CD4-positive, alpha-beta T cell treated with Interleukin-12 subunit alpha and Interleukin-12 subunit beta, for 1 hour (primary cell): ENCODE measurements at places on chromosomes 2 and 18.
A peak's percentile ranks its signal among the peaks of the same experiment; 100 is the strongest.

- no peak for DNase-seq
Observed at GRCh38 chr2:112096098-112096497, 41.0 kb downstream of the TMEM87B start.

DNA sequence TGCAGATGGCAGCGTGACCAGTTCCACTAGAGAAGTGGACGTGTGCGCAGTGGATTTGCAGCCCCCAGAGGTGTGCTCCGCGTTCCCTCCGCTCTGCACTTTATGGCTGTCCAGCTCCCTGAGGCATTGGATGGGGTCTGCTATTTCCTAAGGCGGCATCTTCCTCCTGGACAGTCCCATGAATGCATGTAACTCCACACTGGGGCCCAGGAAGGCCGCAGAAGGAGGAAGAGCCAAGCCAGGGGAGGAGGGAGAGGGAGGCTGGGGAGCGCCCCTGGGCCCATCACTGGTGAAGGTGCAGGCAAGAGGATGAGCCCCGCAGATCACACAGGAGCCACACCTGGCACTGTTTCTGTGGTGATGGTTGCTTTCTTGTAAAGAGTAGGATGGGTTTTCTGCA, 99.1 kb downstream of the PTGR3 start:
- no peak for DNase-seq

- no peak for DNase-seq
Observed at GRCh38 chr2:112622528-112622849, 23.2 kb upstream of the SLC20A1 start.

- no peak for DNase-seq
Observed at GRCh38 chr2:124810132-124810531, 785.0 kb downstream of the CNTNAP5 start.

DNA sequence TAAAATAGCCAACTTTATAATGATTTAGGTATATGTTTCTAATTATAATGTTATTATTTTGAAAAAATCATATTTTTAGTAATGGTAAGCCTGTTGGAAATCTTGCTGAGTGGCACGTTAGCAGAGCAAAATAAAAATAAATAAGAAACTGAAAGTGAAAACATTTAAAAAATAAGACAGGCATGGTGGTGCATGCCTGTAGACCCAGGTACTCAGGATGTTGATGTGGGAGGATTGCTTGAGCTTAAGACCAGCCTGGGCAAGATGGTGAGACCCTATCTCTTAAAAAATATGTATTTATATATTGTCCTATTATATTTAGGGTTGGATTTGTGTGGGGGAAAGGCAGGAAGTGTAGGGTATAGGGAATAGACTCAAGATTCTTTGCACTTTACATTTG, 15.8 kb upstream of the ANKRD12 start:
- peak; percentile 49 for DNase-seq

DNA sequence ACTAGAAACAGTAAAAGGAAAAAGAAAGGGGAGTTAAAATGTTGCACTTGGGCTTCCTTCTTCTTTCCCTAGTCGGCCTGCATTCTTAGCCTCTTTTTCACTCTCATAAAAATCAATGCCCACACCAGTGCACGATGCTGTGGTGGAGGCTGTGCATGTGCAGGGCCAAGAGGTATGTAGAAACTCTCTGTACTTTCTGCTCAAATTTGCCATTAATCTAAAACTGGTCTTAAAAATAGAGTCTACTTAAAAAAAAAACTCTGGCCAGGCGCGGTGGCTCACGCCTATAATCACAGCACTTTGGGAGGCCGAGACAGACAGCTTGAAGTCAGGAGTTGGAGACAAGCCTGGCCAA, 11.1 kb downstream of the TRAPPC8 start:
- DNase-seq = no peak

DNA sequence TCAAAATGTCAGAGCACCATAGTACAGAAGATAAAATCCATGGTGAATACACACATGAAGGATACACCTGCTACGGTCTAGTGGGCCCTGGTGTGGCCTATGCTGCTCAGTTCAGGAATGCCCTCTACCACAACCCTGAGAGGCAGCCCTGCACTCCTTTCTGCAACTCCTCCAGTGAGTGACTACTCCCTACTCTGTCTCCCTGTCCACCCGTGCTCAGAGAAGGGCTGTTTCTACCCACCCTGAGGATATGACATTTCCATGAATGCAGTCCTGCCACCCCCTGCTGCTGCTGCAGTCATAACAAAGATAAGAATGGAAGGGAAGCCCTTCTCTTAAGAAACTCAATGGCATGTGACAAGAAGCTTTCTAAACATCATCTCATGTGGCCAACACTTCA, 137.0 kb downstream of the EN1 start:
- DNase-seq = no peak

DNA sequence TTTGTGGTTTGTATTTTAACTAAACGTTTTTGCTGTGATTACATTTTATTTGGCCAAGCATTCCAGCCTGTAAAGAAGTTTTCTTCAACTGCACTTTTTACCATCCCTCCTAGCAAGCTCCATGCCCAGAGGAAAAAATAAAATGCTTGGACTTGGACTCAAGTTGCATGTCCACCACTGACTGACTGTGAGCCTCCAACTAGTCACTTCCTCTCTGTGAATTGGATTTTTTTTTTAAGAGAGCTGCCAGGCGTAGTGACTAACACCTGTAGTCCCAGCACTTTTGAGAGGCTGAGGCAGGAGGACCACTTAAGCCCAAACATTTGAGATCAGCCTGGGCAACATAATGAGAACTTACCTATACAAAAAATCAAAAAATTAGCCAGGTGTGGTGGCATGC, 1185.2 kb upstream of the PIK3C3 start:
- DNase-seq = no peak

GRCh38 chr2:156565066-156565710, 129.0 kb downstream of the GPD2 start:
- DNase-seq = no peak

GRCh38 chr18:55585920-55586561, 2.0 kb downstream of the TCF4 start:
- no peak for DNase-seq

DNA sequence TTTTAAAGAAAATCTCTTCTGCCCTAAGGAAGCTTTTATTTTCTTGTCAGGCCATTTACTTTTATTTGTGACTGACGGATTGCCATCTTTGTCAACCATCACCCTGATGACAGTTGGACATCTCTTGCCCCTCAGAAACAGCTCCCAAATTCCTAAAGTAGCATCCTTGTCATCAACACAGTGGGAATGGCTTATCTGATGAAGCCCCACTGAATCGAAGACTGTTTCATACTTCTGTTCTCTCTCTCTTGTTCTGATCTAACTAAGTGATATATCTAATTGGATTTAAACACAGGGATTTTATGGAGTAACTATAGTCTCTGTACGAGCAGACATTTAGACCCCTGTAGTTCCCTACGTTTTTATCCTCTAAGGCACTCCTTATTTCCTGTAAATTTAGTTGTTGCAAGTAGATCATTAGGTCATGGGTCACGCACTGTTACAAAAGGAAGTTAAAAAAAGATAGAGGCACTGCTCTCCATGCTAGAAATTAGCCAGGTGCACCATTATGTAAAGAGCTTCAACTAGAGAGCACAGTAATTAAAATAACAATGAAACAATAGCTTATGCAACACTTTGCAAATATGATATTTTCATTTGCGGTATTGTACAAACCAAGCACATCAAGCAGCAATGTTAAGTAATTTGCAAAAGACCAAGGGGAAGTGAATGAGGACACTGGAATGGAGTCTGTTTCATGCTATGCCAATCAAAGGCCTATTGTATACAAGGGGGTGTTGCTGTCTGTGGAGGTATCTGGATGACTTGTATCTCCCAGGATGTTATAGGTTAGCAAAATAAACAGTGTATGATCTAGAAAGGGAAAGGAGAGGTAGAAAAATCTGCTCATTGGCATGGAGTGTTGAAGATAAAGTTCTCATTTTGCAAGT, 284.7 kb downstream of the LRRTM1 start:
- DNase-seq = no peak

DNA sequence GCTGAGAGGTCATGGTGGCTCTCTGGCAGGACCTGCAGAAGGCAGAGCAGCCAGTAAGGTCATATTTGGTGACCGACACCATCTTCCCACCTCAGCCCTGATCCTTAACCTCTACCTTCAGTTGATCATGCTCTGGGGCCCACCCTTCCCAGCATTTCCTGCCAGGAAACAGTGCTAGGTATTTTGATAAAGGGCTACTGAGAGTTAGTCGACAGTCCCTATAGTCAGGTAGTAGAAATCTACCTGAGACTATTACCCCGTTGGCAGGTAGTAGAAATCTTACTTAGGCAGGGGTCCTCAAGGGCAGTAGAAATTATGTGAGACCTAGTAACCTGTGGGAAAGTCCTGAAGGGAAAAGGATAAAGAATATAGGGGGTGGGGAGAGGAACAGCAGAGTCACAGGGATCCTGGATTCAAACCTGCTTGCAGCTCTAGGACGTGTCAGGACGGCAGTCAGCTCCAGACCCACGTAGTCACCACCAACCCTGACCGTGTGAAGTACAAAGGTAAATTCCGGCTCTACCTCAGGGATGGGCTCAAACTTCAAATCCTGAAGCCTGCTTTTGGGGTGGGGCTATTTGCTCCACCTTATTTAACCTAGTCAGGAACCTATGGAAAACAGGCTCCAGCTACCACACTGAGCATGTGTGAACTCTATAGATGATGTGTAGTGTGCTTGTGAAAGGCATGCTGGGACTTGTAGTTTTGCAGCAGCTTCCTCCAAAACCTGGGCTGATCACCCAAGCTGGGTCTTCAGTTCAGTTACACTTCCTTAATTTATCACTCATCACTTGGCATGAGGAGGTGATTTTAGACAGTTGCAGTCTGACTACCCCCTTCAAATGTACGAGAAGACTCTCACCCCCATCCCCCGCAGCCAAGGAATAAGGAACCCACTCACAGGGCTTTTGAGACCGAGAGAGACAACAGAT, at the start of gene DQX1:
Gene DQX1 (minus strand): TSS at position 515 of the 932 bp plus-strand sequence. CDS start 502 bp downstream, at position 13.
- DNase-seq = peak; percentile 49

DNA sequence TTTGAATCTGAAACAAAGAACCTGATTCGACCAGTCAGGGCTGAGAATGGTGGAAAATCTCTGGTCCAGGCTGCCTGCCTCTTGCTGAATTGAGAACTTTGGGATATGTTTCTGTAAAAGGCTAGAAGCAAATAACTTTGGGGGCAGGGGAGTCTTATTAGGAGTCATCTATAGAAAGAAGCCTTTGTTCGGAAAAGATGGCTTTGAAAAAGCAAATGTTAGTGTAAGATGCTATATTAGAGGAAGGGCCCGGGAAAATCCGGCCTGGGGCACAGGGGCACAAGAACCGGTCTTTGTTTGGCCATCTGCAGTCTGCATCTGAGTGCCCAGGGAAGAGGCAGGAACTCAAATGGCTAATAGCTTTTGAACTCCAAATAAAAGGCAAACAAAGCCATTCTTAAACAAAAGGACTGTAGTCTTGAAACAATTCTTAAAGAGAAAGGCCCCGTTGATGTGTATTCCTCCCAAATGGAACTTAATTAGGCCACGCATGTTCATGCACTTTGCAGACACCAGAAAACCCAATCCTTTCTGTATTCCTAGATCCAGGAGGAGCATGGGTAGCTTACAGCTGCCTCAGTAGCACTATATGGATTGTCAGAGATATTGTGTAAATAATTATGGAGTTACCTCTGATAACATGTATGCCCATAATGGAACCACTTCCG, 180.0 kb upstream of the ARL4C start:
- no peak for DNase-seq

- no peak for DNase-seq
Observed at GRCh38 chr2:59182249-59182648, 941.1 kb upstream of the FANCL start.

GRCh38 chr2:30631051-30631671, 176.1 kb downstream of the CAPN13 start:
- peak; percentile 12 for DNase-seq

GRCh38 chr2:84338069-84338468, 121.0 kb downstream of the SUCLG1 start:
- no peak for DNase-seq

GRCh38 chr2:69217333-69218080, 169.5 kb downstream of the GFPT1 start:
- no peak for DNase-seq

GRCh38 chr2:96491860-96492497, 13.2 kb downstream of the NEURL3 start:
- DNase-seq = no peak

GRCh38 chr2:108988796-108989713, at the start of gene EDAR:
Gene EDAR (minus strand): TSS chr2:108989220. CDS start chr2:108931014, 58,206 bp downstream.
- DNase-seq = peak; percentile 49

DNA sequence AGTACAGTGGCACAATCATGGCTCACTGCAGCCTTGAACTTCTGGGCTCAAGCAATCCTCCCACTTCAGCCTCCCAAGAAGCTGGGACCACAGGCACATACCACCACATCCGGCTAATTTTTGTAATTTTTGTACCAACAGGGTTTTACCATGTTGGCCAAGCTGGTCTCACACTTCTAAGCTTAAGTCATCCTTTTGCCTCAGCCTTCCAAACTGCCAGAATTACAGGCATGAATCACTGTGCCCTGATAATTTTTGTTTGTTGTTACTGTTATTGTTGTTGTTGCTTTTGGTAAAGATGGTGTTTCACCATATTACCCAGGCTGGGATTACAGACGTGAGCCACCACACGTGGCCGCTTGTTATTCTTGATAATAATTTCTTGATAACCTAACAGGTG, 10.5 kb upstream of the COBLL1 start:
- no peak for DNase-seq

GRCh38 chr2:38394041-38394440, 17.0 kb upstream of the ATL2 start:
- DNase-seq = no peak

GRCh38 chr2:162926501-162926900, 87.9 kb upstream of the KCNH7 start:
- no peak for DNase-seq

DNA sequence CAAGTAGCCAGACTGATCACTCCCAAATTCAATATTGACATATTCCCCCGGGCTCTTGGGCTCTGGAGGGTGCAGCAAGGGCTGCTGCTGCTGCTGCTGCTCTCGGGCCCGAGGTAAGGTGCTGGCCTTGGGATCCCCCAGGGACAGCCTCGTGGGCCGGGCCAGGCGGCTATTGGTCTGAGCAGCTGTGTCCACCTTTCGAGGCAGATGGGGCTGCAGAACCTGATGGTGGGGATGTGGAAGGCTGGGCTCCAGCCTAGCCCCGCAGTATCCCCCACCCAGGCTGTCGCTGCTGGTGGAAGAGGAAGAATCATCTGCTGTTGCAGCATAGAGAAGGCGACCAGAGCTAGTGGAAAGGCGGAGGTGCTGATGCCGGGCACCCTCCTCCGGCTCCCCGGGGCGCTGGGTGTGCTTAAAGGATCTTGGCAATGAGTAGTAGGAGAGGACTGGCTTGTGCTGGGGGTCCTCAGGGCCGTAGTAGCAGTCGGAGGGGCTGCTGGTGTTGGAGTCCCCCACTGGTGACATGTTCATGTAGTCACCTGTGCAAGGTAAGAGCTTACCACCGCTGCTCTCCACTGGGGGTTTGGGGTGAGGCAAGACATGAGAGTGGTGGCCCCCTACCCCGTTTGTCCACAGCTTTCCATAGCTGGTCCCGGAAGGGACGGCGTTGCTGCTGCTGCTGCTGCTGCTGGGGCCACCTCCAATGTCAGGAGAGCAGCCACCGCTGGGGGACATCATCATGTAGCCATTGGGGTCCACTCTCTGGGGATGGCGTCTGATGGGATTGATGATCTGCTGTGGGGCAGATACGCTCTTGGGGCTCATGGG, 3.4 kb downstream of the IRS1 start:
- no peak for DNase-seq
